ENCODE measurements at places on chromosomes 5 and 9. TPM values are rescaled to one million over a fixed set of nuclear protein-coding genes. Genes with fewer than 3 reads are reported as not detected.

SELENOP gene
- total RNA-seq = 439 TPM

PTPRD gene
- total RNA-seq = 23.1 TPM

DNA sequence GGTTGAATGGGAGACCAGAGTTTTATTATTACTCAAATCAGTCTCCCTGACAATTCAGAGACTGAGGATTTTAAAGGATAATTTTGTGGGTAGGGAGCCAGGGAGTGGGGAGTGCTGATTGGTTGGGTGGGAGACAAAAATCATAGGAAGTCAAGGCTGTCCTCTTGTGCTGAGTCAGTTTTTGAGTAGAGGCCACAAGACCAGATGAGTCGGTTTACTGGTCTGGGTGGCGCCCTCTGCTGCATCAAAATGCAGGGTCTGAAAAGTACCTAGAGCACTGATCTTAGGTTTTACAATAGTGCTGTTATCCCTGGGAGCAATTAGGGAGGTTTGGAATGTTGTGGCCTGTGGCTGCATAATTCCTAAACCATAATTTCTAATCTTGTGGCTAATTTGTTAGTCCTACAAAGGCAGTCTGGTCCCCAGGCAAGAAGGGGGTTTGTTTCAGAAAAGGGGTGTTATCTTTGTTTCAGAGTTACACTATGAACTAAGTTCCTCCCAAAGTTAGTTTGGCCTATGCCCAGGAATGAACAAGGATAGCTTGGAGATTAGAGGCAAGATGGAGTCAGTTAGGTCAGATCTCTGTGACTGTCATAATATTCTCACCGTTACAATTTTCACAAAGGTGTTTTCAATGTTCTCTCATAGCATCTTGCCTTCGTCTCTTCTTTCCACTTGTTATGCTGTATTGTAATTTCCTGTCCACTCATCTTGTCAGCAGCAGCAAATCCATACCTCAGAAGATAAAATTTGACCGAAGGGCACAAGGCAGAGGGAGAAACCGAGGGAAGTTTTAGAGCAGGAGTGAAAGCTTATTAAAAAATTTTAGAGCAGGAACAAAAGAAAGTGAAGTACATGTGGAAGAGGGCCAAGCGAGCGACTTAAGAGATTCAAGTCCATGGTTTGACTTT is 59.2 kb upstream of the CLINT1 start:
- no peaks in the 10 kb centered on the region for H3K27me3 ChIP-seq
- DNase-seq = peak; percentile 54
- no peak overlapping the region for H3K27ac ChIP-seq
- no peaks in the 10 kb centered on the region for H3K36me3 ChIP-seq

C5orf34 gene
- total RNA-seq = 1.7 TPM

SLC1A3 gene
- total RNA-seq = 21.0 TPM

BTNL3 gene
- 0.71 TPM for total RNA-seq

DNA sequence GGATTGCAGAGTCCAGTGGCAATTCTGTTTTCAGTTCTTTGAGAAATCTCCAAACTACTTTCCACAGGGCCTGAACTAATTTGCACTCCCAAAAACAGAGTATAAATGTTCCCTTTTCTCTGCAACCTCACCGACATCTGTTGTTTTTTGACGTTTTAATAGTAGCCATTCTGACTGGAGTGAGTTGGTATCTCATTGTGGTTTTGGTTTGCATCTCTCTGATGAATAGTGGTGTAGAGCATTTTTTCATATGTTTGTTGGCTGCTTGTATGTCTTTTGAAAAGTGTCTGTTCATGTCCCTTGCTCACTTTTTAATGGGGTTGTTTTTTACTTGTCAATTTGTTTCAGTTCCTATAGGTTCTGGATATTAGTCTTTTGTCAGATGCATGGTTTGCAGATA is 72.6 kb downstream of the PALM2AKAP2 start:
- no peaks in the 10 kb centered on the region for H3K27me3 ChIP-seq
- H3K27ac ChIP-seq = no peak overlapping the region
- no peak overlapping the region for H3K4me3 ChIP-seq
- H3K4me1 ChIP-seq = peaks cover 8% of the 10 kb centered on the region
- DNase-seq = no peak
- H3K36me3 ChIP-seq = no peaks in the 10 kb centered on the region

DNA sequence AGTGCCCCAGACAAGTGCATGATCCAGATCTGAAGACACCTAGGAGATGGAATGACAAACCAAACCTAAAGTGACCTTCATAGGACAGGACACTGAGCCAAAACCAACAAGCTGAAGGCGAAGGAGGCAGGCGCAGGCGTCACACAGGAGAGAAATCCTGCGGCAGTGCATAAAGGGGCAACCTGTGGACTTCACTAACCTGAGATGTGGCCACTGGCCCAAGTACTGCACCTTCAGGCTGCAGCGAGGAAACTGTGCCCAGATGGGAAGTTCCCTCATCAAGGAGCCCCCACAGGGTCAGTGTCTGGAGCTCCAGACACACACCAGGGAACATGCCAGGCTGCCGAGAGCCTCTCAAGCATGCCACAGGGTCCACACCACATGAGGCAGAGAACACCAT is 3.7 kb downstream of the IPPK start:
- H3K27me3 ChIP-seq = no peaks in the 10 kb centered on the region
- no peak overlapping the region for H3K27ac ChIP-seq
- DNase-seq = no peak
- H3K36me3 ChIP-seq = peaks cover 17% of the 10 kb centered on the region

CER1 gene
- not detected for total RNA-seq

OR13C4 gene
- not detected for total RNA-seq

- H3K4me3 ChIP-seq = no peak overlapping the region
- H3K36me3 ChIP-seq = no peaks in the 10 kb centered on the region
- no peak for DNase-seq
These were observed 114.8 kb downstream of the FGF18 start for GRCh38 chr5:171534043-171534895.

PCDHGA1 gene
- 0.57 TPM for total RNA-seq

SLC34A3 gene
- total RNA-seq = not detected

ACOT12 gene
- not detected for total RNA-seq

GRCh38 chr5:16889972-16890519 is 46.0 kb downstream of the MYO10 start:
- no peaks in the 10 kb centered on the region for H3K36me3 ChIP-seq
- peaks cover 37% of the 10 kb centered on the region for H3K4me1 ChIP-seq
- no peak overlapping the region for H3K27ac ChIP-seq
- H3K4me3 ChIP-seq = no peak overlapping the region
- peak; percentile 43 for DNase-seq

DNA sequence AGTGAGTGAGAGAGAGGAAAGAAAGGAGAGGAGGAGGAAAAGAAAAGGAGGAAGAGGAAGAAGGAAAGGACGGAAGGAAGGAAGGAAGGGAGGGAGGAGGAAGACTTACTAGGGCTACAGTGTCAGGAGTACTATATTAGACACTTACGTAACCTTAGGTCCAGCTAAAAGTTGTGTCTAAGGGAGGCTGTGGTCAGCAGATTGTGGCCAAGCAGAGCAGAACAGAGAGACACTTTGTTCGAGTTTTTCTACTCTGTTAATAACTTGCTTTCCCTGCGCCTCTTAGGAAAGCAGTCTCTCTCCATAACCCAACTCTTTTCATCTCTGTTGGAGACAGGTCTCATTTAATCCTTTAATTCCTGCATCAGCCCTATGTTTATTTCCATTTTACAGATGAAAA is 138.9 kb downstream of the KCNN2 start:
- no peaks in the 10 kb centered on the region for H3K27me3 ChIP-seq
- no peaks in the 10 kb centered on the region for H3K4me1 ChIP-seq
- no peak overlapping the region for H3K27ac ChIP-seq
- no peaks in the 10 kb centered on the region for H3K36me3 ChIP-seq
- DNase-seq = no peak

GRCh38 chr5:36310138-36310537 is 8.4 kb upstream of the RANBP3L start:
- H3K27ac ChIP-seq = no peak overlapping the region
- no peak for DNase-seq
- H3K4me3 ChIP-seq = no peak overlapping the region
- no peaks in the 10 kb centered on the region for H3K4me1 ChIP-seq
- no peaks in the 10 kb centered on the region for H3K27me3 ChIP-seq

DNA sequence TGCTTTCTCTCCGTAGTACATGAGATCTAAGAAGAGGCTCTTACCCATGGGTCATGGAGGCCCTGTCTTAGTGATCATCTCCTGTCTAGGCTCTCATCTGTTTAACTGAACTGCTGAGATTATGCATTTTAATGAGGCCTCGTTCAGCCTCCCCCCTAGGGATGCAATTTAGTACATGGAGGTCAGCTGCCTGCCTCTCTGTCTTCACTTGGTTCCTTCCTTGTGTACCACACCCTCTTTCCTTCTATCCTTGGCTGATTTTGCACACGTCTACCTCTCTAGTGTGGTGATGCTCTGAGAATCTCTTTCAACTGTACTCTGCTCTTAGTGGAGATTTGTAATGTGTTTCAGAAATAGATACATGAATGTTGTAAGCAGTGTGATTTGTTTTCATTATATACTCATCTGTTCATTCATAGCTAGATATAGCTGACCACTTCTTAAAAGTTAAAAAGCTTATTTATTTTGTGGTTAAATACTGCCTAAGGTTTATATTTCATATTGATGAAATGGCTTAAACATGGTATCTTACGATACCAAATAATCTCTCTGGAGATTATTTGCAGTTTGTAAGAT is 3.5 kb upstream of the ACTBL2 start:
- H3K4me1 ChIP-seq = no peaks in the 10 kb centered on the region
- H3K27ac ChIP-seq = no peak overlapping the region
- no peak overlapping the region for H3K4me3 ChIP-seq
- H3K27me3 ChIP-seq = no peaks in the 10 kb centered on the region
- no peak for DNase-seq
- H3K36me3 ChIP-seq = no peaks in the 10 kb centered on the region

- H3K27ac ChIP-seq = no peak overlapping the region
- DNase-seq = no peak
- H3K4me3 ChIP-seq = no peak overlapping the region
- no peaks in the 10 kb centered on the region for H3K36me3 ChIP-seq
- H3K4me1 ChIP-seq = no peaks in the 10 kb centered on the region
These were observed 53.8 kb upstream of the KCNMB1 start for GRCh38 chr5:170442921-170443320.

IFNA2 gene
- total RNA-seq = not detected

F2RL1 gene
- 19.2 TPM for total RNA-seq
